ENCODE measurements at places on chromosomes 6 and 20. TPM values are rescaled to one million over a fixed set of nuclear protein-coding genes. Genes with fewer than 3 reads are reported as not detected.
A peak's percentile ranks its signal among the peaks of the same experiment; 100 is the strongest.

The TCF21 gene
- total RNA-seq, result not detected

The CST1 gene
- total RNA-seq, result not detected

The MCCD1 gene
- not detected for total RNA-seq

The ZNF831 gene
- total RNA-seq, result not detected

The HLA-DQA2 gene
- total RNA-seq, result not detected

The C20orf96 gene
- 19.9 TPM for total RNA-seq

DNA sequence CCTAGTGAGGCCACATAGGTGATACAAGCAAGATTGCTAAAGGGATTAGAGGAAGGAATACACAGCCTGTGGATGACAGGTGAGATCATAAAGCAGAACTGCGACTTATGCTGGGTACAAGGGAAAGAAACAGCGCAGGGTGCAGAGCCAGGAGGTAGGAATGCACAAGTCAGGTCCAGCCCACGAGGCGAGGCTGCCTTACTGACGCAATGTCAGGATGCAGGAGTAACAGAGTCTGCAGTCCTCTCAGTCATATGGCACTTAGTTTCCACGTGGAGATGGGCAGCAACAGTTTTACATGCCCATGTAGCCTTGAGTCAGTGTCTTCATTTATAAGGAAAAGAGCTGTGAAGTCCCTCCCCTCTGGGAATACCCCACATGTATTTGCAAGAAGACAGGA lies 210.9 kb downstream of the SYNE1 start:
- no peak for DNase-seq

DNA sequence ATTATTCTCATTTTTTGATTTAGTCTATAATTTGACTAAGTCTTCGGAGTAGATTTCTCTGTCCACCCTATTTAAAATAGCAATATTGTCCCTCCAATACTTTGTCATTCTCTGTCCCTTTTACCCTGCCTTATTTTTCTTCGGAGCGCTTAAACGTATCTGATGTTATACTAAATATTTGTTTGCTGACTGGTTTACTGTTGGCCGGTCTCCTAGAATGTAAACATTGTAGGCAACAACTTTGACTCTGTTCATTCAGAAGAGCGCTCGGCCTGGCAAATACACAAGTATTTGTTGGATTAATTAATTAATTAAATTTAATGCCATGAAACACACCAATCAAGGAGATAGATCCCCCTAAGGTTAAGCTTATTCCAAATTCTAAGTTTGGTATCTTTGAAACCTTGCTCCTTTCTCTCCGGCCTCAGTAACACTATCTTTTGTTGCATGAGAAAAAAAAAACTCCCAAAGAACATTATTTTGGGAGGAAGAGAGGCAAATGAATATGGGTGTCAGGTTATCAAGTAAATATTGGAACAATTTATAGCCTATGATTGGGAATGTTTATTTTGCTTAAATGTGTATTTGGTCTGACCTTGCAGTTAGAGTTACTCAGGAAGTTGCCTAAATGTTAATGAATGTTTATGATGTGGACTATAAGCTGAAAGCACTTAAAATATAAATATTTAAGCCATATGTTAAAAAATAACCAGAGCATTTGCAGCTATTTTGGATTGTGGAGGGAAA lies 231.1 kb downstream of the SOX4 start:
- DNase-seq, result no peak

DNA sequence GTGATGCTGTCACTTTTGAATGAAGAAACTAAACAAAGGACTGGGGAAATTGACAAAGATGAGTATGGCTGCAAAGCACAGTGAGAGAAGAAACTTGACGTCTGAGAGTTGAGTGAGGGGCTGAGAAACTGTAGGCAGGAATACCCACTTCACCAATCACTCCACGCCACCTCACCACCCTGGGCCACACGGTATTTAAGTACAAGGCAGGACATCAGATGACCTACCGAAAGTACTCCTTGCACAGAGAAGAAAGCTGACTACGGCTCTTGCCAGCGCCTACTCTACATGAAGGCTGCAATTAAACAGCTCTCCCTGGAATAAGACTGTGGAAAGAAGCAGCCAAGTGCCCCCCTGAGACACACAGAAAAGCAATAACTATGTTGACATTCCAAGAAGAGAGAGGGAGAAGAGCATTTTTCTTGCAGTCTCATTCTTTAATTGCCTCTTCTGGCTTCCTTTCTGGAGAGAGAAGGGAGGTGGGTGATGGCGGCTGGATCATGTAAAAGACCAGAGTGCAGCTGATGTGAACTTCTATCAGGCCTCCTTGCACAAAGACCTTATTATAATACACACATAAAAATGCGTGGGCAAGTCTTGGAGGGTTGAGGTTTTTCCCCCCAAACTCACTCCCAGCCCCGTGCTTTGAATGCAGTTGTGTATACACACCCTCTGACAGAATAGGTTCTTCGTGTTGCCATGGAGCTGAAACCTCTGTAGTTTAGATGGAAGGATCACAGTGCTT lies 44.6 kb downstream of the HIVEP2 start:
- DNase-seq, result no peak

- DNase-seq, result no peak
Observed at GRCh38 chr6:36280467-36280866, 10.6 kb downstream of the PNPLA1 start.

DNA sequence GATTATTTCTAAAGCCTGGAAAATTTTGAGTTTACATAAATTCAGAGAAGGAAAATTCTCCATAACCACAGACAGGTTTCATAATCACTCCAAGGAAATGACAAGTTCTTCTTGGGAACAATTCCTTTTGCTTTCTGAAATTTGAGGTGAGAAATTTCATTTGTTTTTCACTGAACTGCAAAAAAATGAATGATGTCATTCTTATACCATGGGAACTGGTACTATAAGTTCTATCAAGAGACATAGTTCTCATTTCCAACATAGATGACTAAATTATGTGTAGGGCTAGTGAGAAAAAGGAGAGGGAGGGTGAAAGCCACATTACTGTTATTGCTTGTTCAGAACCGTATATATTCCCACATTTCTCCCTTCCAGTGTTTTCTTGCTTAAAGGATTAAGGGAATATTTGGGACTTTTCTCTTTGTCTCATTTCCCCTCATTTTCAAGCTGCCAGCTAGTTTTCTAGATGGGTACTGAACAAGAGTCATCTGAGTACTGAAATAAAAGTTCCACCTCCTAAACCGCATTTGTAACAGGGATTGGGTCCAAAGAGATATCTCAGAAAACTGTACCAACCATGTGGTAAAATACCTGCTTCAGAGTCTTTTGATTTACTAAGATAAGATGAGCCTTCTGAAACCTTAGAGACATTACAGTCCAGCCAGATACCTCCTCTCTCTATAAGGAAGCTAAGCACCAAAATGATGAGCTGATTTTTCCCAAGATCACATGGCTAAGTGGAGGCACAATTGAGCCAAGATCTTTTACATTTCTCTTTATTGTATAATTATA lies 144.3 kb upstream of the PRDM1 start:
- no peak for DNase-seq

- no peak for DNase-seq
Observed at GRCh38 chr20:43976547-43976946, 61.9 kb downstream of the TOX2 start.

GRCh38 chr6:36964349-36964748 lies 9.8 kb downstream of the PI16 start:
- DNase-seq, result no peak

GRCh38 chr6:17984812-17985670 lies 2.4 kb downstream of the KIF13A start:
- DNase-seq, result no peak

DNA sequence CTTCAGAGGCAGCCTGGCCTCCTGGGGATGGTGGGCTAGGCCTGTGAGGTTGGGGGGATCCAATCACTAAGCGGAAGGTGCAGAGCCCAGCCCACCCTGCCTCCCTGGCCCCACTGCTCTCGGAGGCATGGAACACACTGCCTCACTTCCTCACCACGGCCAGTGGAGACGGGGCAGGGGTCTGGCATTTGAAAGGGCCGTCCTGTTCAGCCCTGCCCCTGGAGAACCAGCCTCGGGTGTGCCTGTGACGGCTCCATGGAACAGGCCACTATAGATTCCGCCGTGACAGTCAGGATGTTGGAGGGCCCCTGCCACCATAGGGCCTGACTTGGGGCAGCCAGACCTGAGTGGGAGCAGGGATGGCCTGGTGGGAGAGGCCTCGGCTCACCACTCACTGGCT lies 110.2 kb downstream of the DACT2 start:
- DNase-seq, result no peak

DNA sequence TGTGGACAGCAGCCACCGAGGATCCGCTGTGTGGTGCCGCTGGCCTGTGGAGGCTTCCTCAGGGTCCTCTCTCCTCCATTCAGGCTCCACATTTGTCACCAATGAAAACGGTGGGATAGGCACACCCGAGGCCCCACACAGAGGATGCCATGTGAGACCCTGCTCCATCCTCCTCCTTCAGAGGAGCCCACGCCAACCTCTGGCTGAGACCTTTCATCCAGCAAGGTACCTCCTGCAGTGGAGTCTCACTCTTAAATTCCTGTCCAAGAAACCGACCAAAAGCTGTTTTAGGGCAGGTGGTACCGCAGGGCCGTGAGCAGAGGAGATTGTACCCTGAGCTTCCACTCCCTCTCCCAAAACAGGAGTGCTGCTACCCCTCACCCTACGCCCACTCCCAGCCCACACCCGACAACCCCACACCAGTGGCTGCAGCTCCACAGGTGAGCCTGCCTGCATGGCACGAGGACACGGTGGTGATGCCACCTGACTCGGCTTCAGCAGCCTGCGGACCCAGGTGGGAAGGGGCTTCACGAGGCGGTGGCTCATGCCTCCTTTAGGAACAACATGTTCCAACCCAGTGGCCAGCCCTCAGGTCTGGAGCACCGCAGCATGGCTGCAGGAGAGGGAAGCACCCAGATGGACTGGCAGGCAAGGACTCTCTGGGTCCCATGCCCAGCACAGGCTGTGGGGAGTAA lies 237.6 kb upstream of the AFDN start:
- peak; percentile 76 for DNase-seq

DNA sequence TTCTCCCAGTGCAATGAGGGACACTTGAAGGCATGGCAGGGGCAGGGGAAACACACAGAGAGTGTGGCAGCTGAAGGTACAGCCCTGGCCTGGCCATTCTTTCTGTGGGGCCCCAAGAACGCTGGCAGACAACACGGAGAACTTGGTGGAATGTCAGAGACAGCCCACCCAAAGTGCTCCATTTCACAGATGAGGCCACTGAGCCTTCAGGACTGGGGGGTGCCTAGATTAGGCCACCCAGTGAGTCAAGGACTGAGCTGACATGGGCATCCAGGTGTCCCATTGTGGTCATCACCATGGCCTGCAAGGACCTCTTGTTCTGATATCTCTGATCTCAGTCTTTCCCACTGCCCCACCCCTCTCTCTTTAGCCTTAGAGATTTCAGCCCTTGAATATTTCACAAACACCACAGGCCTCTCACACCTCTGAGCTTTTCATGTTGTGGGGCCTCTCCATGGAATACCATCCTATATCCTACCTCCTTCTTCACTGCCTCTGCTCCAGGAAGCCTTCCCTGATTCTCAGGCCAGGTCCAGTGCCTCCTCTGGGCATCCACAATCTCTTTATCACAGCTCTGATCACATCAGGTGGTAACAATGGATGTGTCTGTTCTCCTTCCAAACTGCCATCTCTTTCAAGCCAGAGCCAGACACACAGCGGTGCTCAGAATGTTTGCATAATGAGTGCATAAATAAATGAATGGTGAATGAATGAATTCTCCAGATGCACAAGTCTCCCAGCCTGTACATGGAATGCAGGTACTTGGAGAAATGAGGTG lies 2.0 kb upstream of the RSPO4 start:
- no peak for DNase-seq

GRCh38 chr6:38505826-38506225 lies 133.9 kb downstream of the BTBD9 start:
- DNase-seq, result no peak

DNA sequence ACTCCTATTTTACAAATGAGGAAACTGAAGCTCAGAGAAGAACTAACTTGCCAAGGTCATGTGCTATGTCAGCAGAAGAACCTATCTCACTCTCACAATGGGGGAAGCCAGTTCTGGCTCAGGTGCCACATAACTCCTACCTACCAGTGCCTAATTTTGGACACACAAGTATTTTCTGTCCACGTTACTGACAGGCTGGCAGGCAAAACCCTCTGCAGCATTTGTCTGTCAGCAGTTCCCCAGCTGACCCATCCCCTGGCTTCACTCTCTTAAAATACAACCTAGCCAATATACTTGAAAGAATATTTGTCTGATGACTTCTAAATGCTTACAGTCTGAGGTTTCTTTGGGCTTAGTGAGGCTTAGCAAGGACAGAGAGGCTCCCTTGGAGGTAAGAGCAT lies 15.5 kb downstream of the GSS start:
- no peak for DNase-seq

GRCh38 chr6:39908838-39909583 lies 25.3 kb downstream of the MOCS1 start:
- no peak for DNase-seq

- DNase-seq, result no peak
Observed at GRCh38 chr20:63597651-63598478, 23.8 kb upstream of the HELZ2 start.

DNA sequence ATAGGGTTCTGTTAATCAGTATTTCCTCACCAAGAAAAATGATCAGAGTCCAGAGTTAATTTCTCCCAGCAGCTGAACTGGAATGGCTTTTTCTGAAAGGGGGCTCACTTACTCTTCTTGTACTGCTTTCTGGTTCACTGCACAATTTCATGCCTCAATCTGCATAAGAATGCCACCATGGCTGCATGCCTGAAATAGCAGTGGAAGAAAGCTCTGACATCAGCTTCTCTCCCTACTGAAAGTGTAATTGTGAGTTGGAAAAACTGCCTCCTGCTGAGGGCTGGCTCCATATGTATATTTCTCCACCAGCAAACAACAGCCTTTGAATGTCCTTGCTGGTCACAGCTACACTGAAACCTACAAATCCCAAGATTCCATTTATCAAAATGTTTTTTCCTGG lies 1027.2 kb upstream of the GJE1 start:
- no peak for DNase-seq

- no peak for DNase-seq
Observed at GRCh38 chr20:17626217-17627007, 55.6 kb downstream of the RRBP1 start.

GRCh38 chr20:19583532-19584175 lies 174.4 kb upstream of the RIN2 start:
- DNase-seq, result no peak

- no peak for DNase-seq
Observed at GRCh38 chr6:35713006-35713767, 23.6 kb upstream of the ARMC12 start.

- no peak for DNase-seq
Observed at GRCh38 chr6:26043384-26044139, 43.7 kb upstream of the HFE start.

- no peak for DNase-seq
Observed at GRCh38 chr6:66993272-66993671, 1286.2 kb upstream of the EYS start.
